ENCODE measurements at places on chromosomes 11 and 22.

- DNase-seq: no peak
Measured at GRCh38 chr11:103970701-103971249, 65.7 kb upstream of the DDI1 start.

DNA sequence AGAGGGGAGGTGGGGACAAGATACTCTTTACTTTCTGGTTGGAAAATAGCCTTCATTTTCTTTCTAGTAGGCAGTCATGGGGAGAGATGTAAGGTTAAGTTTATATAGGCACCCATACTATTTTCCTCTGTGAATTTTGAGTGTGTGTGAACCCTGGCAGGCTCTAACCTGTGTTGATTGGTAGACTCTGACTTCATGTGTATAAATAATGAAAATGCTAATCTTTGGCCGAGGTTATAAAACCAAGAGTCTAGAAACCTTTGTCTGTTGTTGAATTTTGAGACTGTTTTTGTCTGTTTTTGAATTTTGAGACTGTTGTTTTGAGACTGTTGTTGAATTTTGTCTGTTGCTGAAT, 14.0 kb downstream of the TRIM44 start:
- DNase-seq: no peak

- DNase-seq: no peak
Measured at GRCh38 chr11:36750349-36750748, 152.3 kb upstream of the RAG2 start.

DNA sequence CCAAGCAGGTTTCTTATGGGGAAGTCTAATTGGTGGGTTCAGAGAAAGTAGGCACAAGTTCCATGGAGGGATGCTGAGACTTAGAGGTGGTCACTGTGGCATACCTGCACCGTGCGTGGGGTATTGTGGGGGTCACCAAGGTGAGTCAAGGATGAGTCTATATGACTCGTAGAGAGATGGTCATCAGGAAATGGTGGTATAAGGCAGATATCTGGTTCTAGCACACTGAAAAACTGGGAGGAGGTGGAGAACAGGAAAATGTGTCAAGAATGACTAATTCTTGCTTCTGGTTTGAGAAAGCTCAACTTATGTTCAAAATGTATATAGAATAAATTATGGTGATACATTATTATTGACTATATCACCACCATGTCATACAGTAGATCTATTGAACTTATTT, 258.1 kb downstream of the RAB38 start:
- no peak for DNase-seq

DNA sequence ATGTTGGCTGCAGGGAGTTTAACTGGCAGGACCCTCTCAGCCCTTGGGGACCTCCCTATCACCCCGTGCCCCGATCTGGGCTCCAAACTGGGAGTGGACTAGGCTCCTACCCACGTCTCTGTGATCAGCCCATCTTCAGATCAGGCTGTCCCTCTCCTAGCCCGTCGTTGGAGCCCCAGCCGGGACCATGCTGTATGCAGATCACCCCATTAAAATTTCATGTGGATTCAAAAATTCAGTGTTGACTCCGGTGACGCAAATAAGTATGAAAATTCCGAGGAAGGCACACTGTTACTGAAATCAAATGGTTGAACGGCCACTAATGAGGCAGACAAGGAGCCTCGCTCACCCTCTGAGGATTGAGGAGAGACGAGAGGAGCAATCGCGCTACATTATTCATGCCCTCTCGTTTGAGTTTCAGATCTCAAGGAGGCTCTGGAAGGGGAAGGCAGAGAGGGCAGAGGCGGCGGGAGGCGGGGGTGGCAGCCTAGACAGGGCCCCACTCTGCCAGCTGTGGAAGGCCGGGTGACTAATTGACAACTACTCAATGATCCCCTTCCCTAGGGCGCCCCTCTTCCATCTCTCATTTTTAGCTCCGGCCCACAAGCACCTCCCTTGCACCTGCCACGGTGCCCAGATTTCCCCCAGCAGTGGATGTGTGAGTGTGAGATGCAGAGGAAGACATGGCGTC, 255.4 kb downstream of the MIAT start:
- DNase-seq: no peak

GRCh38 chr11:37505406-37505805, 907.4 kb upstream of the RAG2 start:
- DNase-seq: no peak

- DNase-seq: no peak
Measured at GRCh38 chr11:13761250-13761649, 92.8 kb downstream of the FAR1 start.

- DNase-seq: no peak
Measured at GRCh38 chr22:43236411-43237166, 49.7 kb upstream of the TTLL12 start.

- no peak for DNase-seq
Measured at GRCh38 chr11:69075421-69076128, 26.8 kb downstream of the TPCN2 start.

DNA sequence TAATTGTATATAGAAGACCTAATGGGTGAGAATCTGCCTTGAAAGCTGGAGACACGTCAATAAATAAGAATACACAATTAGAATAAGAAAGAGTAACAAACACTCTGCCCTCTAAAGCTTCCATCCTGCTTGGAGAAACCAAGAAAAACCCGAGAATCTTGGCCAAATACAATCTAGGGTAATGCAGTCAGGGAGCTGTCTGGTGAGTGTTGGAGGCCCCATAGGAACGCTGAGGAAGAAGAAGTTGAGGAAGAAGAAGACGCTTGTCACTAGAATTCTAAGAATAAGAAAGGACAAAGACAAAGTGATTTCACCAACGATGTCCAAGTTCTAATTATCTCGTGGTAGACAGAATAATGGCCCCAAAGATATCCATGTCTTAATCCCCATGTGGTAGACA, 4485.9 kb upstream of the OR11H1 start:
- no peak for DNase-seq

DNA sequence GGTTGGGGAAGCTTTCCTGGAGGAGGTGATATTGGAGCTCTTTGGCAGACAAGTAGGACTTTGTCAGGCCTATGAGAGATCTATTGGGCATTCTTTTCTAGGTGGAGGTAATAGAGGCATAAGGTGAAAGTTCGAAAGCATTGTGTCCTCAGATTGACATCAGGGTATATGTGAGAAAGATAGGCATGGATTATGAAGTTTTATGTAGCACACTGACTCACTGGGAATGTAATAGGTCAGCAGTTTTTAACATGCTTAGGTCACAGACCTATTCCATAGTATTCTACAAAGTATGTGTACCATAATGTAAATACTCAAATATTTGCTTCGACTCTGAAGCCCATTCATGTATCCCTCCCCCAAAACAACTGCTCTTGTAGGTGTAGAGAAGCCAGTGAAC, 11.8 kb downstream of the HIKESHI start:
- DNase-seq: no peak

- DNase-seq: no peak
Measured at GRCh38 chr22:20021196-20022181, 579 bp downstream of the TANGO2 start.

DNA sequence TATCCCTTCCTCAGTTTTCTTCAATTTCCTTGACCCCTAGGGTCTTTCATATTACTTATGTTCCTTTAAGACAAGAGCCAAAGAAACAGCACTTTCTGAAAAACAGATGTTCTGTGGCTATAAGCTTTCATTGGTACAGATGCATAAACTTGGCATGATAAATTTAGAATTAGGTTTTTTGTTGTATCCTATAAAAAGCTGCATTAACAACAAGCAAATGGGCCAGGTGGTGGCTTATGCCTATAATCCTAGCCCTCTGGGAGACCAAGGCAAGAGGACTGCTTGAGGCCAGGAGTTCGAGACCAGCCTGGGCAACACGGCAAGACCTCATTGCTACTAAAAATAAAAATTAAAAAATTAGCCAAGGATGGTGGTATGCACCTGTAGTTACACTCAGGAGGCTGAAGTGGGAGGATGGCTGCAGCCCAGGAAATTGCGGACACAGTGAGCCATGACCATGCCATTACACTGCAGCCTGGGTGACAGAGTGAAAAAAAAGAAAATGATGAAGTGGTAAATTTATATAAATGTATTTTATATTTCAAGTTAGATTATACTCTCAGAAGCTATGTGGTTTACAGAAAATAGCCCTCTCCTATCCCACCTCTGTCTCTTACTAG, 18.3 kb downstream of the KMT5B start:
- DNase-seq: no peak

DNA sequence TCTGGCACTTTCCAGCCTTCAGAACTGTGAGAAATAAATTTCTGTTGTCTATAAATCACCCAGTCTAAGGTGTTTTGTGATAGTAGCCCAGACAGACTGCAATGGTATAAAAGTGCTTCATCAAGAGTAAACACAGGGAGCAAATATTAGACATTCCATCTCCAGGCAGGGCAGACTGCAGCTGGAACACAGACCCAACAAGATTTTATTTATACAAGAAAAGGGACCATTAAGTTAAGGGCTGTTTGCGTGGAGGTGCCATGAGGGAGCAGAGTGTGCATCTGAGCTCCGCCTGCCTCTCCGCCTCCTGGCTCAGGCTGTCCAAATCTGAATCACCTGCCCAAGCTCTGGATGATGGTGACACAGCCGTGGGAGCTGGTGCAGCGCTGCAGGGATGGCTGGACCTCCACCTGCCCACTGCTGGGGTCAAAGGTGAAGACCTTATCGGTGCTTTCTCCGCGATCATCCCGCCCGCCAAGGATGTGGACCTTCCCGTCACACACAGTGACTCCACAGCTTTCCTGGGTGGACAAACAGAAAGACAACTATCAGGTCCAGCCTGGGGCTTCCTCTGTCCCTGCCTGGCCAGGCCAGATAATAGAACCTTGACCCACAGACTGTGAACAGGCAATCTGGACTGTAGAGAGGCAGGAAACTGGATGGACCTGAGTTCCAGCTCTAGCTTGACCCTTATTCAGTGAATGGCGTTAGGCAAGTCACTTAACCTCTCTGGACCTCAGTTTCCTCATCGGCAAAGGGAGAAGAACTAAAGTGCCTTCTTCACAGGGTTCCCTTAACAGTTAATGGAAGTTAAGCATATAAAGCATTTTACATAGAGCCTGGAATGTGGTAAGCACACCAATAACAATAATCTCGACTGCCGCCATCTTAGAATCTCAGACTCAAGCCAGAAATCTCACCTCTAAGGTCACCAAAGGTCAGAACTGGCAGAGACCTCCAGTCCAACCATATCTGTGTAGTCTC, 10.5 kb downstream of the KLHL35 start:
- no peak for DNase-seq

DNA sequence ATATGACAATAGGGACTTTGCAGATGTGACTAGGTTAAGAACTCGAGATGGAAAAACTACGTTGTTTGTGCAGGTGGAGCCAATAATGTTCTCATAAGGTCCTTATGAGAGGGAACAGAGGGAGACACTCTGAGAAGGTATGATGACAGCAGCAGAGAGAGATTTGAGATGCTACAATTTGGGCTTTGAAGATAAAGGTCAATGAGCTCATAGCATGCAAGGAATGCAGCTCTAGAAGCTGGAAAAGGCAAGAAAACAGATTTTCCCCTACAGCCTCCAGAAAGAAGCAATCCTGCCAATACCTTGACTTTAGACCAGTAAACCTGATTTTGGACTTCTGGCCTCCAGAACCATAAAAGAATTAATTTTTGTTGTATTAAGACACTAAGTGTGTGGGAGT, 21.1 kb downstream of the FAM76B start:
- DNase-seq: no peak

DNA sequence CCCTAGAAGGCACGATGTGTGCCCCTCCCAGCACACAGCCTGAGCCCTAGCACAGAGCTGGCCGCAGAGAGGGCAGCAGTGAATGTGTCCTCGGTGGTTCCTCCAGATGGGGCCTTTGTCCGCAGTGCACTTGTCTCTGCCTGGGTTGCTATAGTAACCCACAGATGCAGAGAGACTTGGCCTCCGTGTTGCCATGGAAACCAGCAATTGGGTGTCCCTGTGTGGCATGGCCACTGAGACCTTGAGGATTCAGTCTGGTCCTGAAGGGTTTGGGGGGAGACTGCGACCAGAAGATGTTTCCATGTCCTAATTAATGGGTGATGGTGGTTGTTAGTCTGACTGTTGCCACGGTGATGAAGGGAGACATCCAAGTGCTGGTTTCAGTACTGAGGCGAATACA, 42.6 kb upstream of the TUB start:
- peak; percentile 58 for DNase-seq

GRCh38 chr22:43826142-43827002, 14.3 kb upstream of the EFCAB6 start:
- DNase-seq: no peak

DNA sequence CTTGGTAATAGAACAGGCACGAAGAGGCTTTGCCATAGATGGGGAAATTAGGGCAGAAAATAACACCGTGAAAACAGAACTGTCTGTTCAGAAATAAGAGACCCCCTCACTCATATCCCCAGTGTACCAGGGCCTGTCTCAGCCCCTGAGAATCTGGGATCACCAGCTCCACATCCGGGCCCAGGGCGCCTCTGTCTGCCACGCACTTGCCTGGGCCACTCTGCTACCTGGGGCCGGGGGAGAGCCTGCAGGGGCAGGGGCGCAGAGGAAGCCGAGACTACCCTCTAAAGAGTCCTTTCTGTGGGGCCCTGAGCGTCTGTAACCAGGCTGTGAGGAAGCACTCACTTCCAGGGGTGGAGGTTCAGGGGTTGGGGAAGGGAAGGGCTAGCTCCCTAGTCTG, 19.8 kb downstream of the NECTIN1 start:
- no peak for DNase-seq

DNA sequence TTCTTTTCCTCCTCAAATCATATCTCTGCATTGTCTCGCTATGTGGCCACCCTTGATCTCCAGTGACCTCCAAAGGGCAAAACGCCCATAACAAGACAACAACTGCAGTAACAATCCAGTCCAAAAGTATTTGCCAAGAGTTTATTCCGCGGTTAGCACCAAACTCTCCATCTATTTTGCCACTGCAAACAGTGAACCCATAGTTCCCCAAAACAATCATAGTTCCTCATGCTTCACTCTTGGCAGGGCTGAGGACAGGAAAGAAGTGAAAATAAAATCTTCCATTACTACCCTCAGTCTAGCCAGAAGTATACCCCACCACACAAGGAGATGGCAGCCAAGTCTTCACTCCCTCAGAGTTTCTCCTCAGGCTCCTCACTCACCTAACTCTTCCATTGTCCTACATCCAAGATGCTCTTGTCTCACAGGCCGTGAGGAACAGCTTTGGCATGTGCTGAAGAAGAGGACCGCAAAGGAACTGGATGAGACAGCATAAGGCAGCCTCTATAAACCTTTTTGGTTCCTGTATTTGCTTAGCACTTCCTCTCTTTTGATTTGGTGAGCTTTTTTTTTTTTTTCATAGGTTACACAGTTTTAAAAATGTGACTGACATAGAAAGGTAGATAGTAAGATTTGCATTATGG, at the start of gene LPXN:
TSS of gene LPXN (minus strand) at position 480 of the 644 bp plus-strand sequence. CDS start at position 396, 84 bp downstream.
- no peak for DNase-seq

- no peak for DNase-seq
Measured at GRCh38 chr11:119615003-119615881, 113.8 kb downstream of the NECTIN1 start.

GRCh38 chr11:133560472-133560855, 28.2 kb upstream of the OPCML start:
- no peak for DNase-seq

GRCh38 chr11:117828611-117829368, 4.2 kb upstream of the FXYD2 start:
- DNase-seq: peak; percentile 43

- DNase-seq: no peak
Measured at GRCh38 chr11:44400431-44400830, 90.5 kb upstream of the ALX4 start.

GRCh38 chr11:69718147-69718546, 14.3 kb upstream of the FGF19 start:
- peak; percentile 88 for DNase-seq

- DNase-seq: no peak
Measured at GRCh38 chr11:2120359-2121100, 18.7 kb downstream of the IGF2 start.

GRCh38 chr11:40689823-40690222, 769.6 kb downstream of the LRRC4C start:
- DNase-seq: no peak

GRCh38 chr11:76656050-76656531, 14.5 kb downstream of the LRRC32 start:
- no peak for DNase-seq

All from ecto neural progenitor cell (in vitro differentiated cells).